MCF 10A (cell line): ENCODE measurements at places on chromosomes 5 and 9.

DNA sequence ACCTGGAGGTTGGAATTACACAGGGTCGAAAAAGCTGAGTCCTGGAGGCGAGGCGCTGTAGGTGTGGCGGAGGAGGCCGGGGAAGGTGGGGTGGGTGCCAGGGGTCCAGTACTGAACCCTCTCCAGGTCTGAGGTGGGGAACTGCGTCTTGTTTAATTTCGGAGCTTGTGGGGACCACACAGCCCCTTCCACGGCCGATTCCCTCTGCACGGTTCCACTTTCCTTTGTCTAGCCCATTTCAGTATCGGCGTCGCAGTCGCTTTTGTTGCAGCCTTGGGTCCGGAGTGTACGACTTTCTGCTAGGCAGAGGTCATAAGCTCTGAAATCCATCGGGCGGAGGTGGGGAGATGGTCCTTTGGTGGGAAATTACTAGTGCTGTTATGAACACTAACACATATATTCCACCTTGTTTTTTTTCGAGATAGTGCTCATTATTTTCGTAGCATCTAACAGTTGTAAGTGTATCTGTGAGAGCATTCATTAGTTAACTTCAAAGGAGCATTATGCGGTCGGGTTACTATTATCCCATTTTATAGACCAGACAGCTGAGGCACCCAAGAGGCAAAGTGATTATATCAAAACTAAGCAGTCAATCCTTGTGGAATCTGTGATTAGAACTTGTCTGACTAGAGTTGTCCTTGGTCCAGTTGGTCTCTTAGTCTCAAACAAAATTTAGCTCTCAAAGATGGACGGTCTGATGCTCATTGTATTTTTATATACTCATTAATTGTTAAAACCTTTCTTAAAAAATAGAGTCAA, 737 bp downstream of the RNF180 start:
- no peaks in the 10 kb centered on the region for H3K36me3 ChIP-seq
- no peaks in the 10 kb centered on the region for H3K27me3 ChIP-seq
- peak; percentile 17 for DNase-seq

DNA sequence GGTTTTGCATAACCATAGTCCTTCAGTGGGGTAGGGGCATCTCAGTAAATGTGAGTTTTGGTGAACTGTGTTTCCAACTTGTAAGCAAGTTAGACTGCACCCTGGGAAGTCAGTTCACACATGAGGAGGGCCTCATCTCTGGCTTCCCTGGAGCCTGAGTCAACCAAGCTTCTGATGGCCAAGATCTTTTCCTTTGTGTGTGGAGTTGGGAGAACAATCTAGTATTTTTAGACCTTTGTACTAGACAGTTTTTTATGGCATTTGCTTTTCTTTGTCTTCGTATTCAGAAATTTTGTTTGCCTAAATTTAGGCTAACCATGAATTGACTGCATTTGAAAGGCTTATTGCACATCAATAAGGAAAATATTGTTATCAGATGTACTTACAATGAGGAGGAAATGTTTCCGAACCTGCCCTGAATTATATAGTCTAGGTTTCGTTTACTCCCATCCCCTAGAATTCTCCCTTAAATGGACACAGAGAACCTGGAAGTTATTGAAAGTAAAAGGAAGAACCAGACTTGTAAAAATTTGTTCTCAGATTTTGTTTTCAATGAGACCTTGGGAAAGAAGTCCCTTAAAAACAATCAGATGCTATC, 204.6 kb downstream of the AOPEP start:
- peak overlapping the region; percentile 1 for H3K27ac ChIP-seq
- peaks cover 39% of the 10 kb centered on the region for H3K4me1 ChIP-seq
- H3K4me3 ChIP-seq = no peak overlapping the region

GRCh38 chr5:135702191-135702590, 123.4 kb upstream of the CXCL14 start:
- H3K4me3 ChIP-seq = no peak overlapping the region
- H3K27me3 ChIP-seq = no peaks in the 10 kb centered on the region
- H3K4me1 ChIP-seq = peaks cover 9% of the 10 kb centered on the region
- H3K27ac ChIP-seq = no peak overlapping the region

DNA sequence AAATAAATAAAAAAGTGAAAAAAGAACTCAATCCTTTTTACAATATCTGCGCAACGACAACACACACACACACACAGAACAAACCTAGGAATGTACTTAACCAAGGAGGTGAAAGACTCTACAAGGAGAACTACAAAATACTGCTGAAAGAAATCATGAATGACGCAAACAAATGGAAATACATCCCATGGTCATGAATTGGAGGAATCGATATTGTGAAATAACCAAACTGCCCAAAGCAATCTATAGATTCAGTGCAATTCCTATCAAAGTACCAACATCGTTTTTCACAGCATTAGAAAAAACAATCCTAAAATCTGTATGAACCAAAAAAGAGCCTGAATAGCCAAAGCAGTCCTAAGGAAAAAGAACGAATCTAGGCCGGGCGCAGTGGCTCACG, 29.9 kb upstream of the NRARP start:
- no peak overlapping the region for H3K4me3 ChIP-seq
- H3K27me3 ChIP-seq = no peaks in the 10 kb centered on the region
- no peak for DNase-seq
- no peaks in the 10 kb centered on the region for H3K4me1 ChIP-seq
- H3K36me3 ChIP-seq = peaks cover 8% of the 10 kb centered on the region

DNA sequence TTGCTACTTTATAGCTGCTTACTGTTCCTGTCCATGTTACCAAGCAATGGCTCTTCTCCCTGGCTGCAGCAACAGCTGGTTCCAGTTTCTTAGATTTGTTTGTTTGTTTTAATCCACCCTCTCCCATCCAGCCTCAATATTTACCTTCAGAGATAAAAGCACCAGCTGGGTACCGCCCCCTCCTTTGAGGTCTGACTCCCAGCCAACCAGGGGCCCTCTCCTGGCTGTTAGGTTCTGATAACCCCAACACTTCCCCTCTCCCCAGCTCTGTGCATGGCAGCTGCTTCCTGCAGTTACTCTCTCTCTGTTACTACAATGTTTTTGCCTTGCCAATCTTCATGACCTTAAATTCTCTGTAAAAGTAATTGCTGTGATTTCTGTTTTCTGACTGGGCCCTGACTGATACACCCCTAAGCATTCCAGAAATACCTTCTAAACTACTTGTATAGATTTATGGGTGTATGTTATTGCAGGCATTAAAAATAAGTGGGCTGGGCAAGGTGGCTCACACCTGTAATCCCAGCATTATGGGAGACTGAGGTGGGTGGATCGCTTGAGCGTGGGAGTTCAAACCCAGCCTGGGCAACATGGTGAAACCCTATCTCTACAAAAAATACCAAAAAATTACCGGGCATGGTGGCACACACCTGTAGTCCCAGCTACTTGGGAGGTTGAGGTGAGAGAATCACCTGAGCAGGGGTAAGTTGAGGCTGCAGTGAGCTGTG, 2.6 kb upstream of the GCNT1 start:
- peaks cover 25% of the 10 kb centered on the region for H3K4me1 ChIP-seq
- no peak overlapping the region for H3K4me3 ChIP-seq
- H3K36me3 ChIP-seq = peaks cover 7% of the 10 kb centered on the region
- H3K27ac ChIP-seq = peak overlapping the region; percentile 6
- H3K27me3 ChIP-seq = no peaks in the 10 kb centered on the region

DNA sequence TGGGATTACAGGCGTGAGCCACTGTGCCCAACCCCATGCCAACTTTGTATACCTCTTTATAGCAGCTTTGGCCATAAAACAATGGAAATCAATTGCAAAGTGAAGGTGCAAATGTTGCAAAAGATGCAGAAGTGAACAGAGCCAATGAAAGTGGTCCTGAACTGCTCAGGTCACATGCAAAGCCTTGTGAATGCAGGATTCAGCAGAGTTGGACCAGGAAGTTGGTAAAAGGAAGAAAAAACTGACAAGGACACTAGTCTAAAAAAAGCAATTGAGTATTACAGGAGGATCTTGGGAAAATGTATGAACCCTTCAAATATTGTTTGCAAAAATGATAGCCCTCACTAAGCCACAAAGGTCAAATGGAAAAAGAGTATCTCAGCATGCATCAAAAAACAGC, 4.5 kb upstream of the MAP3K1 start:
- DNase-seq = no peak
- no peaks in the 10 kb centered on the region for H3K36me3 ChIP-seq
- no peaks in the 10 kb centered on the region for H3K27me3 ChIP-seq
- no peak overlapping the region for H3K4me3 ChIP-seq

GRCh38 chr5:96067894-96068614, 106.4 kb upstream of the ELL2 start:
- no peaks in the 10 kb centered on the region for H3K27me3 ChIP-seq
- no peak overlapping the region for H3K4me3 ChIP-seq
- no peaks in the 10 kb centered on the region for H3K36me3 ChIP-seq
- peak overlapping the region; percentile 41 for H3K27ac ChIP-seq
- peak; percentile 82 for DNase-seq
- peaks cover 37% of the 10 kb centered on the region for H3K4me1 ChIP-seq

GRCh38 chr5:97547999-97548738, 365.1 kb upstream of the RIOK2 start:
- H3K4me1 ChIP-seq = no peaks in the 10 kb centered on the region
- no peaks in the 10 kb centered on the region for H3K36me3 ChIP-seq
- no peaks in the 10 kb centered on the region for H3K27me3 ChIP-seq

DNA sequence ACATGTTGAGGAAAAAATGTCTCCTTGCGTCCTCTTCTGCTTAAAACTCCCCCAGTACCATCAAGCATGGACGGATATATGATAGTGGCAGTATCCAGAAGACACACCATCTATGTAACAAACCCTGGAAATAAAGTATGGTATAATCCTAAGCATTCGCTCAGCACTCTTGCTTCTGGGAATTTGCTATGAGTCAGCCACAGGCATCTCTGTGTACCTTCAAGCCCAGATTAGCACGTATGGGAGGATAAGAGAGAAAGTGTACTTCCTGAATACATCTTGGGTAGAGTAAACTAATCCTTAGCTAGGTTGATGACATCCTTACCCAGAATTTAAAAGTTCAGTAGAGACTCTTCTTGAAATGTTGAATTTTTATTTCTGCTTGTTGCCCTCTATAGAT, 71.2 kb downstream of the GHR start:
- no peak overlapping the region for H3K4me3 ChIP-seq
- H3K27ac ChIP-seq = no peak overlapping the region
- no peaks in the 10 kb centered on the region for H3K36me3 ChIP-seq

GRCh38 chr5:162434281-162434680, 366.7 kb downstream of the GABRG2 start:
- H3K36me3 ChIP-seq = no peaks in the 10 kb centered on the region
- no peak overlapping the region for H3K27ac ChIP-seq
- H3K4me3 ChIP-seq = no peak overlapping the region
- H3K27me3 ChIP-seq = no peaks in the 10 kb centered on the region

DNA sequence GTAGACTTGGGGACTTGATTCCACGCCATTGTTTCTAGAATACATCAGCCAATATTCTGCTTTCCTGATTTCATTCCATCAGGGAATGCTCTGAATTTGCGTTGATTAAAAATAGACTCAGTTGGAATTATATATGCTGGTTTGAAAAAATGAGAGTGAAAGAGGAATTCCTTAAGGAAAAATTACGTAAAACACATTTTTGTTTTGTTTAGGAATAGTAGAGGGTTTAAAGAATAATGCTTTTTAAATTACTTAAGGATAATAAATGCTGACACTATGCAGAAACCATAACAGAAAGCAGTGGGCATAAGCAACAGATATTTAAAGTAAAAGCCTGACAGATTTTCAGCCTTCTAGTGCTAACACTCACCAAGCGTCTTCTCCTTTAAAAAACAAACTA, 235.0 kb downstream of the ADAMTS6 start:
- H3K27ac ChIP-seq = no peak overlapping the region
- H3K4me3 ChIP-seq = no peak overlapping the region
- no peak for DNase-seq
- H3K36me3 ChIP-seq = no peaks in the 10 kb centered on the region

GRCh38 chr9:137138058-137138721, 764 bp upstream of the GRIN1 start:
- no peak overlapping the region for H3K27ac ChIP-seq
- H3K4me1 ChIP-seq = peaks cover 6% of the 10 kb centered on the region
- H3K4me3 ChIP-seq = no peak overlapping the region
- DNase-seq = no peak

- H3K36me3 ChIP-seq = no peaks in the 10 kb centered on the region
- no peak overlapping the region for H3K4me3 ChIP-seq
- DNase-seq = peak; percentile 11
- H3K4me1 ChIP-seq = no peaks in the 10 kb centered on the region
- no peak overlapping the region for H3K27ac ChIP-seq
These were observed 354.6 kb downstream of the SLIT3 start for GRCh38 chr5:168946363-168946762.

GRCh38 chr5:135038813-135039270, 4.8 kb upstream of the PITX1 start:
- H3K27me3 ChIP-seq = no peaks in the 10 kb centered on the region
- no peak overlapping the region for H3K4me3 ChIP-seq

DNA sequence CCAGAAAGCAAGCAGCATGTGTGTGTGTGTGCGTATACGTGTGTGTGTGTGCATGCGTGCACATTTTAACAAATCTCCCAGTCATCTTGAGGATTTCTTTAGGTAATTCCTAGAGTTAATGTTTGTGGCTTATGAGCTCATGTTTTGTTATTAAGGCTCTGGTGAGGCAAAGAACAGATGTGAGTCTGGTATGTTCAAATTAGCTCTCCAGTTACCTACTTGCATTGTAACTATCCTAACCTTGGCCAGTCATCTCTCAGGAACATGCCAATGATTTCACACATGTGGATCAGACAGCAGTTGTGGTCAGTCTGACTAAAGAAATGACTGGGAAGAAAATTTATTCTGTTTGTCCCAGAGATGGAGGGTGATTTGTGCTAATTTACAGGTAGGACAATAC, 163.1 kb downstream of the IZUMO3 start:
- peaks cover 5% of the 10 kb centered on the region for H3K36me3 ChIP-seq
- H3K27ac ChIP-seq = no peak overlapping the region
- H3K4me3 ChIP-seq = no peak overlapping the region
- no peak for DNase-seq
- no peaks in the 10 kb centered on the region for H3K4me1 ChIP-seq

- H3K4me3 ChIP-seq = no peak overlapping the region
- H3K27ac ChIP-seq = no peak overlapping the region
- H3K36me3 ChIP-seq = peaks cover 28% of the 10 kb centered on the region
- H3K27me3 ChIP-seq = no peaks in the 10 kb centered on the region
- no peak for DNase-seq
These were observed 61.1 kb upstream of the SAP30L start for GRCh38 chr5:154384480-154385235.

GRCh38 chr5:116265471-116265870, 180.6 kb downstream of the COMMD10 start:
- no peaks in the 10 kb centered on the region for H3K27me3 ChIP-seq
- no peaks in the 10 kb centered on the region for H3K36me3 ChIP-seq
- no peaks in the 10 kb centered on the region for H3K4me1 ChIP-seq
- no peak overlapping the region for H3K27ac ChIP-seq
- no peak overlapping the region for H3K4me3 ChIP-seq

- H3K27ac ChIP-seq = no peak overlapping the region
- peaks cover 22% of the 10 kb centered on the region for H3K4me1 ChIP-seq
- no peak overlapping the region for H3K4me3 ChIP-seq
- no peaks in the 10 kb centered on the region for H3K27me3 ChIP-seq
These were observed 52.8 kb downstream of the RICTOR start for GRCh38 chr5:39021413-39021812.

GRCh38 chr5:140240987-140241706, 61.8 kb downstream of the PFDN1 start:
- no peaks in the 10 kb centered on the region for H3K27me3 ChIP-seq
- no peak overlapping the region for H3K4me3 ChIP-seq
- H3K27ac ChIP-seq = no peak overlapping the region
- H3K4me1 ChIP-seq = peaks cover 41% of the 10 kb centered on the region
- peaks cover 11% of the 10 kb centered on the region for H3K36me3 ChIP-seq
- DNase-seq = peak; percentile 97
